Stimulated activated CD4-positive, alpha-beta T cell treated with anti-CD3 and anti-CD28 coated beads, Interleukin-12 subunit alpha, Interleukin-12 subunit beta, amount 100 ng/mL, for 4 hours (primary cell): ENCODE measurements at places on chromosomes 6 and 20.

DNA sequence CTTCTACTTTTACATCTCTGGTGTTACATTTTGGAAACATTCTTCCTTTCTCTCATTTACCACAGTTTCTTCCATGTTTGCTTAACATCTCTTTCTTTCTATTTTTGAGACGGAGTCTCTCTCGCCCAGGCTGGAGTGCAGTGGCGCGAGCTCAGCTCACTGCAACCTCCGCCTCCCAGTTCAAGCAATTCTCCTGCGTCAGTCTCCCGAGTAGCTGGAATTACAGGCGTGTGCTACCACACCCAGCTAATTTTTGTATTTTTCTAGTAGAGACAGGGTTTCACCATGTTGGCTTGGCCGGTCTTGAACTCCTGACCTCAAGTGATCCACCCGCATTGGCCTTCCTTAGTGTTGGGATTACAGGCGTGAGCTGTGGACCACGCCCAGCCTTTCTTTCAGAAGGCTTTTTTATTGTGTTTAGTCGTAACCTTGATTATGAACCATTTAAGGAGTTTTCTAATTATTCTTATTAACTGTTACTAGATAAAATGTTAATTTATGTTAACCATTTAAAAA, 27.8 kb downstream of the MAP3K4 start:
- no peak for DNase-seq

DNA sequence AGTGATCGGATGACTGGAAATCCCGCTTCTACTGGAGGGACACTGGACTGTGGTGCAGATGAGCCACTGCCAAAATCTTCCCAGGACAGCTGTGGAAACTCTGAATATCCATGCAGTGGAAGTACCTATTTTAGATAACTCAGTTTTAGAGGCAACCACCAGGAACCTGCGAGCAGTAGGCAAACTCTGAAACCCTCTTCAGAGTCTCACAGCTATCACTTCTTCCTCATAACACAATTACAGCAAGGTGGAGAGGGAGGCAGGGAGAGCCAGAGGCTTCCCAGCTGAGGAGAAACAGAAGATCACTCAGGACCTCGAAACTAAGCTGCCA, 322.8 kb upstream of the NT5E start:
- DNase-seq = no peak

DNA sequence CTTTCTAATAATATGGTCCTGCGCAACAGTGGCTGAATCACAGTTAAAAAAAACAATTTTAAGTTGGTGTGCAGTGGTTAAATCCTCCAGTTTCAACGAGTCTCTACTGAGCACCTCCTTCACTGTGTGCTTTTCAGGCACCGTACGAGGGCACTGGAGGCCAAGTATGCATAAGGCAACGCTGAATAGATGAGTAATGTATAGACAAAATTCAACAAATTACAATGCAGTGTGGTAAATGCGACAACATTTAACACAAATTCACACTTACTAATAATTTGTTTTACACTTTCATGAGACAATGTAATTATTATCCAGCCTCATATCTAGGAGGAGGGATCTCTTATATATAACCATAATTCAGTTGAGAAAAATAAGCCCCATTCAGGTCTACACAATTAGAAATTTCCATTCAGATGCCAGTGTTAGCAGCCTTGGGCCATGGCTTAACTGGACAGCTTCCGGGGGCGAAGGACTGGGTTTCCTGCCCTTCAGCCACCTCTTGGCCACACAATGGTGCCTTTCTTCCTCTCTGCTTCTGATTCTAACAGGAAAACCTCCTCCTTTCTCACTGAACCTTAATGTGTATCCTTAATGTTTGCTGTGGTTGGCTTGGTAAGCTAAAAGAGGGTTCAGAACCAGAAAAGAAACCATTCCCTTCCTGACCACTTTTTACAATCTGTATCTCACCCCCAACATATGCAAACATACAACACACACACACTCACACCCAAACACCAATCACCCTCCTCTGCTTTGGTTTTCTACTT, 51.9 kb downstream of the B4GALT5 start:
- no peak for DNase-seq

- no peak for DNase-seq
These were observed 5.2 kb upstream of the HINT3 start for GRCh38 chr6:125951323-125951722.

DNA sequence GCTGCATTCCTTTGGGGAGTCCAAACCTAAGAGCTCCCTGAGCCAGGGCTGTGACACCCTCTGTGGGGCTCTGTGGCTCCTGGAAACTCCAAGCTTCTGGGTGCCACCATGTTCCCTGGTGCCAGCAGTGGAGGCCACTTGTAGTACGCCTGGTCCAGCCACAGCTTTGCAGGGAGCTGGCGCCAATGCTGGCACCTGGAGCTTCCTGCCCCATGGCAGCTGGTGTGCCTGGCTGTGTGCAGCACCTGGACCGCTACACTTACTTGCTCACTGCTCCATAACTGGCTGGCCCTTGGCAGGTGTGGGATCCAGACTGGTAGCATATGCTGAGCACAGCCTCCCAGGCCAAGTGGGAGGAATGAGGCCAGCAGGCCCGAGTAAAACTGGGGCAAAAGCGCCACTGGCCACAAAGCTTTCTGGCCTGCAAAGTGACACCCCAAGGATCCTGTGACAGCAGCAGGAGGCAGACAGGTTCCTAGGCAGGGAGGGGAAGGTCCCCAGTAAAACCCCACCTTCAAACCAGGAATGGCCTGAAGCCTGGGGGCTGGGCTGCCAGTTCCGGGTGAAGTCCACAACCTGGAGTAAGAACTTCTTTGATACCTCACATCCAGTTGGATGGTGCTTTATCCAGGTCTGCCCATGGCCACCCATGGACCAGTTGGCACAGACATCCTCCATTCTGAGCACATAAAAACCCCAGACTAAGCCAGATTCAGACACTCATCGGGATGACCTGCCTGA, 461.0 kb downstream of the TBC1D32 start:
- DNase-seq = no peak

DNA sequence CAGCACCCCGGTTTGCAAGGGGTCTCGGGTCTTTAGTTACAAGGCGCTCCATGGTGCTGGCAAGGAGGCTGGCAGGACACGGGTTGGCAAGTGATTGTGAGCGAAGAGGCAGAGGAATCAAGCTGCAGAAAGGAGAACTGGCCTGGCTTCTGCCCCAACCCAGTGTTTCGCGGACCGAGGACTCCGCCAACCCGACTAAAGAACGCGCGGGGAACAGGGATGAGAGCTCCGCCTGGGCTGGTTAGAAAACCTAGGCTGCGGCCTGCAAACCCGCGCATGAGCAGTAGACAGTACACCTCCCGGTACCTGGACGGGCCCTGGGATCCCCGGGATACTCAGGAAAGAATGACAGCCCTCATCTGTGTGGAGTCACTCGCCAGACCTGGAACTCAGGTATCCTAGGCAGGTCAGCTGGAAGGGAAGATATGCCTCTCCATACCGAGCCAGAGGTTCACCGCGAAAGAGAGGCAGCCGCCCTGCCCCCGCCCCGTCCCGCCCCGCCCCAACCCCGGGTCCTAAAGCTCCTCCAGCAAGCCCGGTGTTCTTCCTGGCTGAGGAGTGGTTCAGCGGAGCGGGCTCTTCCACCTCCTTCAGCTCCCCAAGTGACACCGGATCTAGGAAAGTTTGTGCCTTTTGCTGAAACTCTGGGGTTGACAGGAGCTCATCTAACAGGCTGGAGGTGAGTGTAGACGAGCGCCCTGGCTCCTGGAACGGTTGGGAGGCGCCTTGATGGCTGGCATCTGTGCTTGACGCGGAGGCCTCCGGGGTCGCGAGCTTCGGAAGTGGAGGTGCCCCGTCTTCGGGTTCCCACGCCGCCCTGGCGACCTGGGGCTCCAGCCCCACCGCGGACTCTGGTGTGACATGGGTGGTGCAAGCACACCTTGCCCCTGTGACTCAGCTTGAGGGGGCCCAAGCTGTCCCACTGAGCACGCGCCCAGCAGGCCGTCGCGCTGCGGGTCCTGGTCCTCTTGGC, 1847.3 kb upstream of the DEFB115 start:
- no peak for DNase-seq

DNA sequence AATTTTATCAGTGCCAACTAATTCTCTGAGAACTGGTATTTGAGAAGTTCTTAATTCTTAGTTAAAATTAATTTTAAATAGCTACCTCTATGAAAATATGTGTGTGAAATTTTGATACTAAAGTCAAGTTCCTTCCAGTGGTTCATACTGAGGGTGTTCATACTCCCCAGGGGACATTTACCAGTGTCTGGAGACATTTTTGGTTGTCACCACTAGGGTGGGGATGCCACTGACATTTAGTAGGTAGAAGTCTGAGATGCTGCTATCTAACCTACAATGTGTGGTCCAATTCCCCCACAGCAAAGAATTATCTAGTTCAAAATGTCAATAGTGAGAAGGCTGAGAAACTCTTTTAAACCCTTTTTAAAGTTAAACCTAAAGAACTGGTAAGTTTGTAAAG, 463.8 kb downstream of the ADGRB3 start:
- DNase-seq = no peak

GRCh38 chr20:46743088-46743487, 33.6 kb downstream of the SLC2A10 start:
- no peak for DNase-seq

DNA sequence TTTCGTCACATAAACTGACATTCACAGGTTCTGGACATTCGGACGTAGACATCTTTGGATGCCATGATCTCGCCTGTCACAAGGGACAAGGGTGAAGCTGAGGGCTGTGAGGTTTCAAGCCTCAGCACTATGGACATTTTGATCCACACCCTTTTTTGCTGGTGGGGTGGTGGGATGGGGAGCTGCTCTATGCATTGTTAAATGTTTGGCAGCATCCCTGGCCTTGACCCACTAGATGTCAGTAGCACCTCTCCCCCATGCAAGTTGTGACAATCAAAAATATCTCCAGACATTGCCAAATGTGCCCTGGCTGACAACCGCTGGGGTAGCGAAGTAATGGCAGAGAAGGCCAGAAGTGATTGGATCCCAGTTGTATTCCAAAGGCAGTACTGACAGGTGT, 229.4 kb downstream of the TSHZ2 start:
- DNase-seq = no peak

DNA sequence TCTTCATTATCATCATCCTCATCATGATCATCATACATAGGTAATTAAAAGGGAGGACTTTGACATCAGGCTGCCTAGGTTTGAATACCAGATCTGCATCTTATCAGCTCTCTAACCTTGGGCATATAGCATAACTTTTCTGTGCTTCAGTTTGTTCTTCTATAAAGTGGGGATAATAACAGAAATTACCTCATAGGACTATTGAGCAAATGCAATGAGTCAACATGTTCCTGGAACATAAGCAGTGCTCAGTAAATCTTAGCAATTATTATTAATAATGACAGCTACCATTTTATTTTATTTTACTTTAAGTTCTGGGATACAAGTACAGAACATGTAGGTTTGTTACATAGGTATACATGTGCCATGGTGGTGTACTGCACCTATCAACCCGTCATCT, 7.2 kb downstream of the C20orf202 start:
- no peak for DNase-seq

GRCh38 chr6:128508588-128509296, 11.7 kb downstream of the PTPRK start:
- no peak for DNase-seq

GRCh38 chr20:62316331-62317166, 13.8 kb downstream of the ADRM1 start:
- DNase-seq = no peak

DNA sequence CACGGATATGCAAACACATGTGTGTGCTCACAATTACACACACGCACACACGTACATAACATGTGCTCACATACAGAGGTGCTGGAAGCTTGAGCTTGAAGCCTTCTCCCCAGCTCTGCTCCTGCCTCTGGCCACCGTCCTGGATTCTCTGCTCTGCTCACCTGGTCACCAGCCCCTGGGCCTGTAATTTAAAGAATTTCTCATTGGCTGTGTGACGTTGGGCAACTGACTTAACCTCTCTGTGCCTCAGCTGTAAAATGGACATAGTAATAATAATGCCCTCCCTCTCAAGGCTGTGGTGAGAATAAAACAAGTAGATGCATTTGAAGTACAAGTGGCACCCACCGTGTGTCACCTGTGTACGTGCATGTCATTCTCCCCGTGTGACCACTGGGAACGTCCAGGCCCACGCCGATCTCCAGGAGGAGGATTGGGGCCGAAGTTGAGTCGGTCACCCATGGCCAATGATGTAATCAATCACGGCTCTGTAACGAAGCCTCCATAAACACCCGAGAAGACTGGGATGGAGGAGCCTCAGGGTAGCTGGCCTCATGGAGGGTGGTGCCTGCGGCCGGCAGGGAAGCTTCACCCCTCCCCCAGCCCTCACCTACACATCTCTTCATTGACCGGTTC, 160.9 kb upstream of the AFDN start:
- no peak for DNase-seq

DNA sequence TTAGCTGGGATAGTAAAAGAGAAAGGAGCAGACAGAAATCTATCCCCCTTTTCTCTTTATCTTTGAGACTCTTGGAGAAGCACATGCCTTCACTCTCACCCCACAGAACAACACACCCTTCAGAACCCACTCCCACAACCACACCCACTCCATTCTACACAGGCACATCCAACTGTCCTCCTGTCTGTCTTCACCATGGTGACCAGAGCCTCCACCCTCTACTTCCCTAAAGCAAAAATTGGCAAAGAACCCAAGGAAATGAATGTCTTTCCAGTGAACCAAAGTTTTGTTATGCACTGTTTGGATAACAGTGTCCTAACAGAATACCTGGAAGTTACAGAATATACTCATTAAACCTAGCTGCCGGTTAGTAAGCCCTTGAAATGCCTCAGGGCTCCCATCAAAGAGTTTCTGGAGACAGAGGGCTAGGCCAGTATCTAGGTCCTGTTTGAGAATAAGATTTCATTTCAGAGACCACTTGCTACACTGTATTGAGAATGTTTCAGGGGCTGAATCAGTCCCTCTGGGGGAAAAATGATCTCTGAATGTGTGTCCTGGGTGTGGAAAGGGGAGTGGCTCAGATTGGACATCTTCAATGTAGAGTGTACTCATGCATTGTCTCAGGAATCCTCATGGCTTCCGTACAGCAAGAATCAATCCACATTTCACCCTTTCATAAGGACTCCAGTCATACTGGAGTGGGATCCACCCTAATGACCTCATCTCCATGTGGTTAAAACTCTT, 101.1 kb downstream of the LY86 start:
- no peak for DNase-seq

- no peak for DNase-seq
These were observed 305.4 kb downstream of the FARS2 start for GRCh38 chr6:5566718-5567117.

- no peak for DNase-seq
These were observed 521 bp downstream of the CDK5RAP1 start for GRCh38 chr20:33400812-33401183.

GRCh38 chr6:154767003-154767723, 33.9 kb downstream of the SCAF8 start:
- DNase-seq = no peak

DNA sequence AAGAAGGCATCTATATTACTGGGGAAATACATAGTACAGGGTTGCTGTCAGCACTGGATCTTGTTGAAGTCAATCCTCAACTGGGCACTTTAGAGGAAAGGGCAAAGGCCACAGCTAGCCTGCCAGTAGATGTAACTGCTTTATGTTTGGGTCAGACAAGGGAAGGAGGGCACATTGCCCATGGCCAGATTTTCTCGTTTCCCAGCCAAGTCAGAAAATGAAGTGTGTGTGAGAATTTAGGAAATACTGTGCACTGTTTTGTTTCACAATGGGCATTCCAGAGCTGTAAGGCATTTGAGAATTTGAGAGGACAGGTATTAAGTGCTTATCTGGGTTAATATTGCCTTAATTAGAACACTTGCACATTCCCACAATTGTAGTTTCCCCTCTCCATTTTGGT, 183.9 kb upstream of the MCHR2 start:
- DNase-seq = no peak

- DNase-seq = no peak
These were observed 26.0 kb downstream of the MYLIP start for GRCh38 chr6:16154904-16155303.

GRCh38 chr6:108635505-108636226, 74.9 kb downstream of the FOXO3 start:
- no peak for DNase-seq
